T-helper 2 cell treated with Interferon-gamma antibody and Interleukin-4, amounts not matched to agents 5 μg/mL and 100 μg/mL, for 36 hours (primary cell): ENCODE measurements at places on chromosomes 16 and 17.

- no peak for DNase-seq
These were observed 424 bp downstream of the MON1B start for GRCh38 chr16:77191259-77191969.

- DNase-seq: no peak
These were observed 270.6 kb upstream of the TNRC6C start for GRCh38 chr17:77687921-77688320.

GRCh38 chr17:80942423-80943345 lies 49.0 kb upstream of the CHMP6 start:
- DNase-seq: no peak

GRCh38 chr17:68398691-68399637 lies 58.3 kb downstream of the WIPI1 start:
- no peak for DNase-seq

GRCh38 chr17:69367298-69367697 lies 40.4 kb upstream of the ABCA5 start:
- no peak for DNase-seq

- DNase-seq: no peak
These were observed 553.3 kb upstream of the CDH11 start for GRCh38 chr16:65675161-65675560.

GRCh38 chr16:77918809-77919707 lies 103.3 kb upstream of the CLEC3A start:
- DNase-seq: no peak

DNA sequence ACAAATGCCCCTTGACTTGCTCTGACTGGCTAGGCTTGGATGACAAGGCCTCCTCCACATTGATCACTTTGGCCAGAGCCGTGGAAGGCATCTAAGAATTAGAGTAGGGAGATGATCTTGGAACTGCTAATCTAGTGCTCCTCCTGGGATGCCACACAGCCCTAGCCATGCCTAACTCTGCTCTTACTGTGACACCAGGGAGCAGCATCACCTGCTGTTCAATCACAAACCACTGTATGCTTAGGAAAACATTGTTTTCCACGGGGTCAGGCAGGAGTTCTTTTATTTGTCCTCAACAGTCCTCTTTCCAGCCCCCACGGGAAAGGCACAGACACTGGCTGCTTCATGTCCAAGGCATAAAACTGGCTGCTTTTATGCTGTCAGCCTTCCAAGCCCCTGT lies 46.3 kb downstream of the C16orf78 start:
- DNase-seq: no peak

GRCh38 chr17:81075307-81075706 lies 40.4 kb downstream of the BAIAP2 start:
- DNase-seq: no peak

- DNase-seq: no peak
These were observed 64.0 kb downstream of the MRM1 start for GRCh38 chr17:36665417-36665816.

DNA sequence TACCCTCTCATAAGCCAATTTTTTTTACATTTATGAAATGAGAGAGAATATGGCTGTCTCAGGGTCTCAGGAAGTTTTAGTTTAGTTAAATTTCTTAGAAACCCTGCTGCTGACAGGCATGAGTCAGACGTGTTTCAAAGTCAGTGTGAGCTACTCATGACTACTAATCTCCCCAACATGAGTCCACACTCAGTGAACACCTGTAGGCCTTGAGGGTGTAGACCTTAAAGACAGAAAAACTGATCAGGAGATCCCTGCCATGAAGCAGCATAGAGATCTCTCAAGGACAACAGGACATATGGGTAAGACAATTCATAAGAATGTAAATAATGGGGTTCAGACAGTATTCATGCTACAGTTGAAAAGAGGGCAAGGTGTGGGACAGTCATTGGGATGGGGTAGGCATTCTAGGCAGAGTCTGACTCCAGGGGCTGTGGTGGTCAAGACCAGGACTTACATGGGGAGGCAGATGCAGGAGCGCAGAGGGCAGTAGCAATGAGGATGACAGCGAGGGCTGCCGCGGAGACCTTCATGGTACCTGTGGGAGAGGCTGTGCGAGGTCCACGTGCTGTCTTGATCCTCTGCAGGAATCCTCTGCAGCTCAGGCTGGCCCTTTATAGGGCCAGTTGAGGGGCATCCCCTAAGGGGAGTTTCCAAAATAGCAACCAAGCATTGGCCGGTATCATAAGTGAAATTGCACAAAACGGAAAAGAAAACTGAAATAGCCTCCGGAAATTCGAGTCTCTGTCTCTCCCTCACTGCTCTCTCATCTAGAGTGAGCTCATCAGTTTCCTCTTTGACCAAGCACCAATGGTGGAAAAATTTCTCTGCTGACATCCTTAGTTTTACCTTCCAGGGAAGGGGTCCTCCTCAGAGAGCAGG lies at the start of gene CCL5:
Gene CCL5, minus strand, starts transcription at position 588 of the 882 bp plus-strand sequence.
- peak; percentile 73 for DNase-seq

GRCh38 chr17:19248928-19249574 lies 11.9 kb downstream of the EPN2 start:
- no peak for DNase-seq

DNA sequence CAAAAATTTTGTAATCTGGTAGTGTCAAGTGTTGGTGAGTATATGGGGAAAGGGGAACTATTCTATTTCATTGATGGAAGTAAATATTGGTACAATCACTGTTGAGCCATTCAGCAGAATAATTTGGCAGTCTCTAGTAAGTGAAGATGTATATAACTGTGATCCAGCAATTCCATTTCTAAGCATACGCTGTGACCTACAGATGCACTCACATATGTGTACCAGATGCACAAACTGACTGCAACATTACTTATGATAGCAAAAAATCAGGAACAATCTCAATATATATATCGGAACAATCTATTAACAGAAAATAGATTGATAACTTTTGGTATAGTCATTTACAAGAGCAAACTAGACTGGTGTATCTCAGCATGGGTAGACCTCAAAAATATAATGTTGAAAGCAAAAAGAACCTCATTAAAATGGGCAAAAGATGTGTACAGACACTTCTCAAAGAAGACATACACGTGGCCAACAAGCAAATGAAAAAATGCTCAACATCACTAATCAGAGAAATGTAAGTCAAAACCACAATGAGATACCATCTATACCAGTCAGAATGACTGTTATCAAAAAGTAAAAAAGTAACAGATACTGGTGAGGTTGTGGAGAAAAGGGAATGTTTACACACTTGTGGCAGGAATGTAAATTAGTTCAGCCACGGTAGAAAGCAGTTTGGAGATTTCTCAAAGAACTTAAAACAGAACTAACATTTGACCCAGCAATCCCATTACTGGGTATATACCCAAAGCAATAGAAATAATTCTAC lies 20.7 kb downstream of the ADAP2 start:
- DNase-seq: no peak

GRCh38 chr16:25553711-25554436 lies 137.9 kb upstream of the HS3ST4 start:
- DNase-seq: no peak

- DNase-seq: no peak
These were observed 40.4 kb downstream of the CNGB1 start for GRCh38 chr16:57930533-57930932.

- peak; percentile 33 for DNase-seq
These were observed 2.5 kb downstream of the ALOX15B start for GRCh38 chr17:8041249-8041928.

- DNase-seq: no peak
These were observed 133.8 kb upstream of the PLCG2 start for GRCh38 chr16:81645266-81645694.

DNA sequence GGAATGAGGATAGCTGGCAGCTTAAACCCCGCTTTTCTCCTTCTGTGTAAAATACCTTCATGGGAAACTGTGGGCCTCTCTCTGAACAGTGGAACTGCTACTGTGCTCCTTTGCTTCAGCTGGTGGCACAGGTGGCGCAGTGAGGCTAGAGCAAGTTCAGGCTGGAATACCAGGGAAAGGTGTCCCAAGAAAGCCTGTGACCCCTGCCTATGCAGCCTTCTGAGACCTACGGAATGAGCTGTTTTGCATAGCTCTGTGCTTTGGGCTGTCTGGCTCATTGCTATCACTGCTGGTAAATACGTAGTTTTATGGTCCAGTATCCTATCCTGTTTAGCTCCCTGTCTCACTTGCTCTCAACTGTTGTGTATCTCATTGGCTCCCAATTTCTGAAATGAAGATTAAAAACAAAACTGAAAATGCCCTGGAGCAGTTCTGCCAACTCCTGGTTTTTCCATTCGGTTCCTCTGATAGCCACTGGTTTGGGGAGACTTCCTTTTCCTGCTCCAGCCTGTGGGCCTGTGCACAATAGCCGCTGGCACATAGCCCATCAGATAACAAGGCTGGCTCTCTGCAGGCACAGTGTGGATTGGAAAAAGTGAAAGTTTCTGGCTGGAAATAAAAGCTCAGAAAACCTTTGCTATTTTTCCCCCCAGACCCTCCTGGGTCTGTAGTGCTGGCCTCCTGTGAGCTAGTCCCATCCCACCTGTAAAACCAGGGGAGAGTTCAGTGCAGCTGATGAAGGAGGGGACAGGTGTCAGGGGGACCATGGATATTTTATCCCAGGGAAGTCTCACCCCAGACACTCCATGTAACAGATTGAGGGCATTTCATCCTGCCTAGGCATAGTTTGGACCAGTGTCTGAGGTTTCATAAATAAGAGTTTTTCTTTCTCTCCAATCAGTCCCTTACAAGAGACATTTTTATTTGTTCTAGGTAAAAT lies 24.0 kb downstream of the LIMD2 start:
- no peak for DNase-seq

- DNase-seq: no peak
These were observed 60.4 kb downstream of the MYOCD start for GRCh38 chr17:12726131-12726530.

GRCh38 chr16:79329166-79329521 lies 271.4 kb downstream of the MAF start:
- no peak for DNase-seq

DNA sequence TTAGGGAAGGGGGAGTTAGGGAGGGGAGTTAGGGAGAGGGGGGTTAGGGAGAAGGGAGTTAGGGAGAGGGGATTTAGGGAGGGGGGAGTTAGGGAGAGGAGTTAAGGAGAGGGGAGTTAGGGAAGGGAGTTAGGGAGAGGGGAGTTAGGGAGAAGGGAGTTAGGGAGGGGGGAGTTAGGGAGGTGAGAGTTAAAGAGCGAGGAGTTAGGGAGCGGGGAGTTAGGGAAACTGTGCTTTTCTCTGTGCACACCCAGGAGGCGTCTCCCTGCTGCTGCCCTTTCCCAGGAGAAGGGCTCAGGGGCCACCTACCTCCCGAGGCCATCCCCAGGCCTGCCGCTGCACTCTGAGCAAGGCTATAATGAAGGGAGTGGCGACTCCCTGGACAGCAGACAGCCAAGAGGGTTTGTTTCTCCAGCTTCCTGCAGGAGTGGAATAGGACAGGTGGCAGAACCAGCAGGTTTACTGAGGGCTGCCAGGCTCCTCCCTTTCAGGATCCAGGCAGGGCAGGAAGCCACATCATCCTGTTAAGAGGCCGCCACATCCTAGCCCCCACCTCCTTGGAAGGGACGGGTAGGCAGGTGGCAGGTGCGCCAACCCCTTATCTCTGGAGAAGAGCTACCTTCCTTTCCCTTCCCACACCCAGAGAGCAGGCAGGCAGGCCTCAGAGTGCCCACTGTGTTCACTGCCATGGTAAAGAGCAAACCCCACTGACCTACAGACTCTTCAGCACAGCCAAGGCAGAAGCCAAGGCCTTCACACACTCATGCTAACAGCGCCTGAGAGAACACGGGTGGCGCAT lies 4.3 kb downstream of the CANT1 start:
- no peak for DNase-seq

GRCh38 chr17:36900160-36900512 lies 37.1 kb upstream of the LHX1 start:
- no peak for DNase-seq

DNA sequence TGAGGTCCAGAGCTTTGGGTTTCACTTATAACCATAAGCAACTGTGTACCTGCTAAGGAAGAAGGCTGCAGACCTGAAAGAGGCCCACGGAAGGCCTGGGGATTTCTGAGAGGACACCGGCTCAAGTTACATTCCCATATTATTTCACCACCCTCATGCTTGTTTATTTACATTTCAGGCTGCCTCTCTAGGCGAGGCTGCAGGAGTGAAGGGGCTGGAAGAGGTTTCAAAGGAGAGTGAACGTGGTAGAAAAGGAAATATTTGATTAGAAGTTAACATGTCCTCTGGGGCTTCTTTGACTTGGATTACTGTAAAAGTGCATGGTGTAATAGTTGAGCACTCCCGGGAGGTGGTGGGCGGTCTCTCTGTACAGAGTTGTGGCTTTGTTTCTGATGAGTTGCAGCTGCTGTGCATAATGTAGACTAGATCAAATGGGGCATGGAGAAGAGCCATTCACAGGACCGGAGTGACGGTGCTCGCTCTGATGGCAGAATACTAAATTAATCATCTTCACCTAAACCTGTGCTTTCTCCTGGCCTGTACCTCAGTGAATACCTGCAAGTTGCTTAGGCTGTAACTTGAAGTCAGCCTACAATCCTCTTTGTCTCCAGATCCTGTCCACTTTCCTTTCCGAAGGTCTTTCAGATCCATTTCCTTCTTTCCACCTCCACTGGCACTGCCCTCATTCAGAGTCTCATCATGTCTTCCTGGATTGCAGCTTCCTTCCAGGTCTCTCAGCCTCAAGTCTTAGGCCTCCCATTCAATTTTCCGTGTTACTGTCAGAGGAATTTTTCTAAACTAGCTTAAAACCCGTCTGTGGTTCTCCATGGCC lies 1.9 kb upstream of the CPD start:
- peak; percentile 37 for DNase-seq

DNA sequence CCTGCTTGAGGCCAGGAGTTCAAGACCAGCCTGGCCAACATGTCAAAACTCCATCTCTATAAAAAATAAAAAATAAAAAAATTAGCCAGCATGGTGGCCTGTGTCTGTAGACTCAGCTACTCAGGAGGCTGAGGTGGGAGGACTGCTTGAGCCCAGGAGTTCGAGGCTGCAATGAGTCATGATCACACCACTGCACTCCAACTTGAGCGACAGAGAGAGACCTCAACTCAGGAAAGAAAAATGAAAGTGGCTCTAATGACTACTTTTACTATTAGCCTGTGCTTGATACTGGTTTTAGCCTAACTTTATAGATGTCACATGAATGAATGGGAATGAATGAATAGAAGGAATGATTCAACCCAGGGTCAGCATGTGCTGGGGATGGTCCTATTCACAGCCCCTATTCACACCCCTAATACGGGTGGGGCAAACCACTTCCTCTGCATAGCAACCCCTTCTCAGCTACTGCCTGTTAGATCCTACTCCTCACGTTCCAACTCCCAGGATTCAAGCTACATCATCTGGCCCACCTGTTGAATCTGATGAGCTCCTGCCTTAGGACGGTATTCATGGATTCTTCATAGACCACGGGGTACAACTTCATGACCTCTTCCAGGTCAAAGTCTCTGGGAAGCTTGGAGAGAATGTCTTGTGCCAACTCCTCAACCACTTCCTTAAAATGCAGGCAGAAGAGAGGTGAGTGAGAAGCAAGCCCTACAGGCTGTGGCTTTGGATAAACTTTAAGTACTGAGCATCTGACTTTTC lies 40.5 kb downstream of the LYRM1 start:
- peak; percentile 33 for DNase-seq
